Tibial nerve (tissue), 4 donors: ENCODE measurements at places on chromosomes 3 and 15. TPM values are rescaled to one million over a fixed set of nuclear protein-coding genes. Genes with fewer than 3 reads are reported as not detected.
A peak's percentile ranks its signal among the peaks of the same experiment; 100 is the strongest.

DNA sequence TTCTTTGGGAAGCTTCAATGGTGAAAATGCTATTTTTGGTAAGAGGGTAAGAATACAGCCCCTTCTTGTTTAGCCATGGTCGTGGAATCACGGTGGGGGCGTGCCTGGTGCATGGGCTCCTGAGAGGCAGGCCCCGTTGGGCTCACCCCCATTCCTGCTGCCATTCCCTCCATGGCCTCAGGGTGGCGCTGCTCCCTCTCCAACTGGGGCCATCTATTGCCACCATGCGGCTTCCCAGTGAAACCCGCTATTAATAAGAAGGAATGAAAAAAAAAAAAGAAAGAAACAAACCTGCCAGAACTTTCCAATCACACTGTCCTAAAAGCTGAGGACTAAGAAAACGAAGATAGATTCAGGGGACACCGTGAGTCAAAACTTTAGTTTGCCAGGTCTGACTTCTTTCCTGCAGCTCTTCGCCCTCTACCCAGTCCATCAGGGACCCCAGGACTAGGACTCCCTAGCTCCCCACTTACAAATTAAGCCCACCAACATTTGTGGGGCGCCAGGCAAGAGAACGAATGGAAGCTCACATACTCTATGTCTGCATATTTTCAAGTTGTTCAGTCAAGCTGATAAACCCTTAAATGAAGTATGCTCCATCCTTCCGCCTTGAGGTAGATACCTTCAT, 30.6 kb upstream of the ABHD2 start:
- no peaks in the 10 kb centered on the region for H3K36me3 ChIP-seq
- H3K4me3 ChIP-seq: no peak overlapping the region
- H3K27ac ChIP-seq: no peak overlapping the region
- H3K4me1 ChIP-seq: peaks cover 14% of the 10 kb centered on the region
- H3K27me3 ChIP-seq: no peaks in the 10 kb centered on the region
- DNase-seq: peak; percentile 93

GRCh38 chr15:68151277-68151676, 53.9 kb downstream of the CALML4 start:
- H3K4me3 ChIP-seq: no peak overlapping the region
- H3K4me1 ChIP-seq: peaks cover 39% of the 10 kb centered on the region
- H3K36me3 ChIP-seq: peaks cover 20% of the 10 kb centered on the region

Gene THRB
- total RNA-seq: 6.9 TPM

Gene PLA2G4D
- total RNA-seq: not detected

DNA sequence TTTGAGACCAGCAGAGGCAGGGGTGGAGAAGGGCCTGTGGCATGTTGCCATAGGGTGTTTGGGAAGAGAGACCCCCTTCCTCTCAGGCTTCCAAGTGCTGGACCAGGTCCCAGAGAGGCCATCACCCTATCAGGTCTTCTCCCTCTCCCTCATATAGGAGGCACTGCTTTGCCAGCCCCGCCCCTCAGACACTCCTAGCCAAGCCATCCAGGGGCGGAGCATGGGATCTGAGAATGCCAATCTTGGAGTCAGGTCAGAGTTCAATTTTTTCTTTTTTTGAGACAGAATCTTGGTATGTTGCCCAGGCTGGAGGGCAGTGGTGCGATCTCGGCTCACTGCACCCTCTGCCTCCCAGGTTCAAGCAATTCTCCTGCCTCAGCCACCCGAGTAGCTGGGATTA, 32.7 kb downstream of the CRABP1 start:
- no peaks in the 10 kb centered on the region for H3K27me3 ChIP-seq
- H3K36me3 ChIP-seq: no peaks in the 10 kb centered on the region
- H3K4me3 ChIP-seq: no peak overlapping the region
- no peak for DNase-seq
- no peak overlapping the region for H3K27ac ChIP-seq

Gene LAMB2
- 589 TPM for total RNA-seq

DNA sequence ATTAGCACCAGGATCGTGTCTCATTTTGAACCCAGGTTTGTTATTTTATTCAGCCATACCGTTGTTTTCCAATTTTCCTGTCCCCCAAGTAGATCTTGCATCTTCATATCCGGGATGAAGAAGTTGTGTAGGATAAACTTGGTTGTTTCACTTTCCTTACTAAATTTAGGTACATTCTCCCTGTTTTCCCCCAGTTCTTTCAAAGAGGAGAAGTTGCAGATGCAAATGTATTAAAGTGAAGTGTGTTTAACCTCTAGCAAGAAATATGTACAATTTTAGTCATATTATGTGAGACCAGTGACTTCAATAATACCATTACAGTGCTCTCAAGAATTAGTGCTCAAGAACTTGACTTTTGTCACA, 1.3 kb downstream of the ATXN7 start:
- peaks cover 37% of the 10 kb centered on the region for H3K4me1 ChIP-seq
- peak overlapping the region; percentile 97 for H3K4me3 ChIP-seq

Gene GPR149
- total RNA-seq: not detected

- H3K27me3 ChIP-seq: no peaks in the 10 kb centered on the region
- H3K36me3 ChIP-seq: no peaks in the 10 kb centered on the region
- no peak overlapping the region for H3K27ac ChIP-seq
- DNase-seq: no peak
Observed at GRCh38 chr3:163890661-163891060, 1187.6 kb downstream of the SI start.

Gene CLEC3B
- 819 TPM for total RNA-seq

DNA sequence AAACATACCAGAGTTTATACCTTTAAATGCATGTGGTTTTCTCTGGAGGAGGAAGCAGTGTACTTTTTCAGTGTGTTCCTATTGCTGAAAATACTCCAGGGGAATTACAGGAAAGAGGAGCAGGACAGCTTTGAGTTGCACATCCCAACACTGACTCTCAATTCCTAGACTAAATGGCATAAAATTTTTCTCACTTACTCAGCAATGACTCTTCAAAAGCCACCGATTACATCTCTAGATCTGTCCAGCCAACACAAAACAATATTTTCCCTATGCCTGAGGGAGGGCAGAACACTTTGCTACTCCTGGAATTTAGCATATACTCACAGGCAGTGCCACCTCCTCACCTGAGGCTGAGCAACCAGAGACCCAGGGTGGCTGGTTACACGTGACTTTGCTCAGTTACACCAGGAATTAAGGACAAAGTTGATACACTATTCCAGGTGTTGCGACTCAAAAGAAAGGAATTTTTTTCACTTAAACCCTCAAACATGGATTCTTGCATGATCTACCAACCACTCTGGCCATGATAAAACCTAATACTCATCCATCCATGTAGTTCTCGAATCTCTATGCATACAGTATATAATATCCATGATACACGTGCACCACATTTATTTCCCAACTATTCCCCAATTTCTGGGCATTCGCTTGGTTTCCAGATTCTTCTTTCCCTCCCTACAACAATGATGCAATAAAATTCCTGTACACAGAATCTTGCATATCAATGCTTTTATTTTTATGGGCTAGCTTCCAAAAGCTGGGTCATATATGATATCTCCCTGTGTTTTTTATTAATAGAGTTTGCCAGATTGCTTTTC, 194.6 kb downstream of the THRB start:
- H3K4me1 ChIP-seq: no peaks in the 10 kb centered on the region
- H3K27ac ChIP-seq: no peak overlapping the region
- DNase-seq: no peak
- H3K4me3 ChIP-seq: no peak overlapping the region
- H3K27me3 ChIP-seq: no peaks in the 10 kb centered on the region

Gene CCDC50
- 92.4 TPM for total RNA-seq

GRCh38 chr3:98573181-98573728, 20.2 kb downstream of the CPOX start:
- H3K27me3 ChIP-seq: no peaks in the 10 kb centered on the region
- H3K4me1 ChIP-seq: no peaks in the 10 kb centered on the region
- no peak overlapping the region for H3K4me3 ChIP-seq
- no peak for DNase-seq
- H3K27ac ChIP-seq: no peak overlapping the region
- peaks cover 21% of the 10 kb centered on the region for H3K36me3 ChIP-seq

DNA sequence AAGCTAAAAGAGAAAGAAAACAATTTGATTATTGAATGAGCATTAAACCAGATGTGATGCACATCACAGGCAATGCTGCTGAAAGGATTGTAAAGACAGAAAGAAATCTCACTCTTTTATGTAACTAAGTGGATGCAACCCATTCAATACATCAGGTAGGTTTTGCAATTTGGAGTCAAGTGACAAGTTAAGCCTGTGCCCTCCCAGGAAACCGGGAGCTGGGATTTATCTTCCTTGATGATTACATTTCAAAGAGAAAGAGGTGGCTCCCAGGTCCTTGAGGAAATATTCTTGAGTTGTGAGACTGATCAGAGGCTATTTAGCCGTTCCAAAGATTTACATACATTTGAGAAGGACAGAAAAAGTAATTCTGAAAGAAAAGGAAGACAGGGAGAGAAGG, 219.0 kb upstream of the PROK2 start:
- H3K4me1 ChIP-seq: no peaks in the 10 kb centered on the region
- DNase-seq: no peak
- H3K36me3 ChIP-seq: no peaks in the 10 kb centered on the region
- H3K27me3 ChIP-seq: no peaks in the 10 kb centered on the region
- no peak overlapping the region for H3K4me3 ChIP-seq

- H3K36me3 ChIP-seq: no peaks in the 10 kb centered on the region
- H3K27me3 ChIP-seq: no peaks in the 10 kb centered on the region
- H3K4me1 ChIP-seq: peaks cover 29% of the 10 kb centered on the region
- H3K4me3 ChIP-seq: no peak overlapping the region
- no peak for DNase-seq
- H3K27ac ChIP-seq: no peak overlapping the region
Observed at GRCh38 chr3:54888162-54888561, 39.7 kb downstream of the LRTM1 start.

Gene FGD5
- 41.5 TPM for total RNA-seq

DNA sequence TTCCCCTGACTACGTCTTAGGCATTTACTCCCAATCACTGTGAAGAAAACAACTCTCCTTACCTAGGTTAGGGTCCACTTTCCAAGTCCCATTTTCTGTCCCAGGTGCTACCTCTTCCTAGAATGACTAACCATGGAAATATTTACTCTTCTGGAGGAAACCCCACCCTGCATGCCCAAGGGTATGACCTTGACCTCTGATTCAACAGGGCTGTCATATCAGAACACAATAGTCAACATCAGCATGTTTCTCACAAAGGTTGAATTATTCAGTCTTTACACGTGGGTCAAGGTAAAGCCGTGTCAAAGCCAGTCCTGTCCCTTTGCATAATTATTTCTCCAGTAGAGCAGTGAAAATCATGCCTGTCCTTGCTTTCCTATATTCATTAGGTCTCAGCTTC, 4.3 kb upstream of the FRMD5 start:
- H3K4me1 ChIP-seq: peaks cover 14% of the 10 kb centered on the region
- no peak overlapping the region for H3K4me3 ChIP-seq
- no peak for DNase-seq

Gene UBA3
- 80.7 TPM for total RNA-seq

DNA sequence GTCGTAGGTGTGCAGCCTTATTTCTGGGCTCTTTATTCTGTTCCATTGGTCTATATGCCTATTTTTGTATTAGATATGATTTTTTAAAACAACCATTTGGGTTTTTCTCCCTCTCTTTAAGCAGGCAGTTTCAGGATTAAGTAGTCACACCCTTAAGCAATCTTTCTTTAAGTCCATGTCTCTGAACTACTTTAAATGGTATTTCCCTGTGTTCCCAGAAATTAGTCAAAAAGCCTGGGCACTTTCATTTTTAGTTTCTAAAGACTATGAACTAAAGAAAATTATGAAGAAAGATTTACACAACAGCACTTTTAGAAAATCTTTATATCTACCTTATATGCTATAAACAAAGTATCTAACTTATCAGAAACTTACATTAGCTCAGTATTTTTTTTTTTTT, 110.3 kb downstream of the FAIM start:
- no peak overlapping the region for H3K27ac ChIP-seq
- H3K4me1 ChIP-seq: no peaks in the 10 kb centered on the region
- H3K27me3 ChIP-seq: no peaks in the 10 kb centered on the region
- no peak overlapping the region for H3K4me3 ChIP-seq
- DNase-seq: no peak

GRCh38 chr3:117252651-117253050, 543.1 kb downstream of the TUSC7 start:
- no peaks in the 10 kb centered on the region for H3K27me3 ChIP-seq
- no peak for DNase-seq
- no peaks in the 10 kb centered on the region for H3K4me1 ChIP-seq
- no peak overlapping the region for H3K27ac ChIP-seq

Gene C3orf20
- not detected for total RNA-seq
